ENCODE measurements at places on chromosomes 7 and 10. TPM values are rescaled to one million over a fixed set of nuclear protein-coding genes. Genes with fewer than 3 reads are reported as not detected.

Gene ASZ1
- not detected for total RNA-seq

Gene LIPK
- not detected for total RNA-seq

Gene PRSS37
- total RNA-seq: not detected

Gene OR6B1
- total RNA-seq: not detected

Gene WNT8B
- total RNA-seq: not detected

Gene IFIT5
- 8.9 TPM for total RNA-seq

Gene GPC2
- total RNA-seq: 0.34 TPM

Gene KCNMA1
- 65.1 TPM for total RNA-seq

Gene GNGT1
- not detected for total RNA-seq

Gene CD36
- not detected for total RNA-seq

Gene FEZF1
- not detected for total RNA-seq

Gene BICC1
- total RNA-seq: 25.8 TPM

Gene CBX3
- 223 TPM for total RNA-seq

Gene CYP2C9
- total RNA-seq: not detected

Gene ESYT2
- total RNA-seq: 118 TPM

Gene PDZD7
- 1.1 TPM for total RNA-seq

Gene NOS3
- 0.58 TPM for total RNA-seq

Gene CALN1
- total RNA-seq: not detected

Gene CFAP69
- total RNA-seq: 2.0 TPM

Gene CDK5
- 30.5 TPM for total RNA-seq

Gene TDRD1
- total RNA-seq: not detected

Gene CDHR1
- 0.07 TPM for total RNA-seq

Gene ELMO1
- 3.4 TPM for total RNA-seq

Gene PRKAR2B
- 2.3 TPM for total RNA-seq

Gene UCMA
- not detected for total RNA-seq

Gene CCZ1
- 70.0 TPM for total RNA-seq

Gene VSTM2A
- total RNA-seq: not detected

Gene BMPR1A
- 22.0 TPM for total RNA-seq

Gene C7orf33
- not detected for total RNA-seq

Gene CLRN3
- total RNA-seq: not detected

Gene GPR15LG
- not detected for total RNA-seq

Gene KIFBP
- 46.6 TPM for total RNA-seq

Gene PRPS1L1
- total RNA-seq: not detected

Gene HMX3
- 0.08 TPM for total RNA-seq

Gene AKAP9
- 14.1 TPM for total RNA-seq

Gene C10orf105
- total RNA-seq: not detected

Gene CASD1
- 10.1 TPM for total RNA-seq

Gene NPSR1
- not detected for total RNA-seq

Gene SEMA3C
- total RNA-seq: 78.3 TPM

Gene HIP1
- 18.4 TPM for total RNA-seq

Gene IRF5
- 15.3 TPM for total RNA-seq

Gene NPTX2
- total RNA-seq: 0.12 TPM

Gene OR2A12
- total RNA-seq: not detected

Gene ECHDC3
- 10.4 TPM for total RNA-seq

Gene EPO
- not detected for total RNA-seq

Gene SPDYE6
- not detected for total RNA-seq

Gene CLEC5A
- total RNA-seq: not detected

Gene SUGCT
- total RNA-seq: 0.94 TPM

Gene SLC29A3
- total RNA-seq: 27.7 TPM

Gene ACBD7
- 1.1 TPM for total RNA-seq

All from A549 treated with AZD2906 at 1 μM for 4 hours (cell line).